IMR-90 (cell line): ENCODE measurements at places on chromosomes 1 and 21. TPM values are rescaled to one million over a fixed set of nuclear protein-coding genes. Genes with fewer than 3 reads are reported as not detected.

- DNase-seq = no peak
Measured at GRCh38 chr1:200038981-200039848, 11.7 kb downstream of the NR5A2 start.

GRCh38 chr21:31395268-31395667, 51.2 kb upstream of the TIAM1 start:
- no peak for DNase-seq

The CELA2B gene
- not detected in 2 replicates for total RNA-seq

GRCh38 chr1:225578251-225578977, 74.5 kb downstream of the ENAH start:
- no peak for DNase-seq

The KRTAP11-1 gene
- total RNA-seq = not detected in 2 replicates

The RUNX3 gene
- not detected in 2 replicates for total RNA-seq
